ENCODE measurements at places on chromosomes 2 and 18.

DNA sequence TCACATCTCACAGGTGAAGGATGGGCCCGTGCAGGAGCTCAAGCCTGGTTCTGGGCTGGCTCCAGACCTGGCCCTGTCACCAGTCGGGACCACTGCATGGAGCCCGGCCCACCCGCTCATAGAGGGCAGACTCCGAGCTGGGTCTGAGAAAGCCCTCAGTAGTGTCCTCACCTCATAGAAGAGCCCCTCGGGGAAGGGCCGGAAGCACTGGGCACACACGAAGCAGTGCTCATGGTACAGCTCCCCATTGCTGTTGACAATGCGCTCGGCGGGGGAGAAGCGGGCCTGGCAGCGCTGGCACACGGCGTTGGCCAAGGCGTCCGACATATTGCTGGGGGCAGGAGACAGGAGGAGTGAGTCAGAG is 11.3 kb downstream of the GPR17 start:
- H3K36me3 ChIP-seq: no peaks in the 10 kb centered on the region
- no peak overlapping the region for H3K27ac ChIP-seq
- no peak for DNase-seq
- peaks cover 7% of the 10 kb centered on the region for H3K4me1 ChIP-seq

GRCh38 chr2:48417856-48418838 is 111.8 kb upstream of the STON1 start:
- no peak for DNase-seq
- H3K27me3 ChIP-seq: peaks cover 5% of the 10 kb centered on the region
- H3K36me3 ChIP-seq: no peaks in the 10 kb centered on the region

DNA sequence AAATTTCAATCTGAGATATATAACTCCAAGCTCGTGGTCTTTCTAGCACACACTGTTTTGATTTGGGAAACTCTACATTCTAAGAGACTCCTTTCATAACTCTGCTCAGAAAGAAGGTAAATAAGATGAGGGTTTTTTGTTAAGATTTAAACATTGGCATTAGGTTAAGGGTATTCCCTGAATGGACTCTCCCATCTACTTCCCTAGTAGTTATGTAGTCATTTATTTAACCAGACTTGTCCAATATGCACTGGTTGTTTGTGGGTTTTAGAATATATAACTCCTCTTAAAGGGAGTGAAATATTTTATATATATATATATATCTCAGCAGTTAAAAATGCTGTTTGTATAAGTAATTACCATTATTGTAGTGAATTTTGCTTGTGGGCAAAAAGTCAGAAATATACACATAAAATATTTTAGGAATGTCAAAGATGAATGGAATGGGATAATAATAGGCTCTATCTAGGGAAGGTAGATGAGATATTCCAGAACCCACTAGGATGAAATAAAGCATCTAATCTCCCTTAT is 61.5 kb upstream of the WDR75 start:
- no peak overlapping the region for H3K27ac ChIP-seq
- no peak for DNase-seq
- H3K4me3 ChIP-seq: no peak overlapping the region
- H3K4me1 ChIP-seq: no peaks in the 10 kb centered on the region
- no peaks in the 10 kb centered on the region for H3K36me3 ChIP-seq

- peaks cover 23% of the 10 kb centered on the region for H3K4me1 ChIP-seq
- peak overlapping the region; percentile 94 for H3K27ac ChIP-seq
- peak overlapping the region; percentile 99 for H3K4me3 ChIP-seq
- H3K27me3 ChIP-seq: peaks cover 37% of the 10 kb centered on the region
- no peaks in the 10 kb centered on the region for H3K36me3 ChIP-seq
- DNase-seq: peak; percentile 56
These were observed 4.4 kb downstream of the EVX2 start for GRCh38 chr2:176079285-176079830.

DNA sequence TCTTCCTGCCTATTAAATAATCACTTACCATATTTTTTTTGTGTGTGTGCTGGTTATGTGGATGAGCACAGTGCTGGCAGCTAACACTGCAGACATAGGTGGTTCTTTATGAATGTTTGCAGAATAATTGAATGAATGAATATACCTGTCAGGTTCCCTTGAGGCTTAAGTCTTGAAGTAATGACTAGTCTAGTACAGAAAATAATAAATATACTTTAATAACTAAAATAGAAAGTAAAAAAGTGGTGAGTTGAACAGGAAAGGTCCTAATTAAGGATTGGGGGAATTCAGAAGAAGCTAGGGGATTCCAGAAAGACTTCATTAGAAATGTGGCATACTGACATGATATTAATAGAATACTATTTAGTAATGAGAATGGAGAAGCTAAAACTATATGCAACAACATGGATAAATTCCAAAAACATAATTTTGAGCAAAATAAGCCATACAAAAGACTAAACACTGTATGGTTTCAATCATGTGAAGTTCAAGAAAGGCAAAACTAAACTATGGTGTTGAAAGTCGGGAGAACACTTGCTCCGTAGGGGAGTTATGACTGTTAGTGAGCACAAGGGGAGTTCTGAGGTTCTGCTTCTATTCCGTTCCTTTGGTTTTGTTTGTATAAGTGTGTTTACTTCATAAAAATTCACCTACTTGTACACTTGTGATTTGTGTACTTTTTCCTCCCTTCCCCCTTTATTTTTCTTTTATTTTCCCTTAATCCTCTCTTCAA is 464.6 kb downstream of the MTX2 start:
- H3K27me3 ChIP-seq: no peaks in the 10 kb centered on the region
- no peak overlapping the region for H3K27ac ChIP-seq
- no peaks in the 10 kb centered on the region for H3K36me3 ChIP-seq
- no peak overlapping the region for H3K4me3 ChIP-seq

DNA sequence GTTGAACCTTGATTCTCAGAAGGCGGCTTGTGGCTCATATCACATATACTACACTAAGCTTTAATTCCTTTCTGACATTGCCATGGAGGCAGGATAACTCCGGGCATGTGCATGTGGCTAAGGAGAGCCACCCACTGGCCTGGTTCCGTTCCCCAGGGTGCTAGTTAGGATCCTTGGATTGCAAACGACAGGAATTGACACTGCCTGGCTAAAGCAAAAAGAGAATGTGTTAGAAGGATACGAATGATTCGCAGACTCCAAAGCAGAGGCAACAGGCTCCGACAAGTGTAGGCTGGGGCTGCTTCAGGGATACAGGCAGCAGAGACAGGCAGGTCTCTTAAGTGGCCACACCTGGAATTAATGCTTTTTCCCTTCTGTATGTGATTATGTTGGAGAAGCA is 71.4 kb upstream of the LYPD6B start:
- H3K27ac ChIP-seq: peak overlapping the region; percentile 88
- DNase-seq: no peak
- H3K27me3 ChIP-seq: peaks cover 19% of the 10 kb centered on the region
- H3K4me1 ChIP-seq: peaks cover 71% of the 10 kb centered on the region
- peak overlapping the region; percentile 81 for H3K4me3 ChIP-seq
- H3K36me3 ChIP-seq: peaks cover 13% of the 10 kb centered on the region

DNA sequence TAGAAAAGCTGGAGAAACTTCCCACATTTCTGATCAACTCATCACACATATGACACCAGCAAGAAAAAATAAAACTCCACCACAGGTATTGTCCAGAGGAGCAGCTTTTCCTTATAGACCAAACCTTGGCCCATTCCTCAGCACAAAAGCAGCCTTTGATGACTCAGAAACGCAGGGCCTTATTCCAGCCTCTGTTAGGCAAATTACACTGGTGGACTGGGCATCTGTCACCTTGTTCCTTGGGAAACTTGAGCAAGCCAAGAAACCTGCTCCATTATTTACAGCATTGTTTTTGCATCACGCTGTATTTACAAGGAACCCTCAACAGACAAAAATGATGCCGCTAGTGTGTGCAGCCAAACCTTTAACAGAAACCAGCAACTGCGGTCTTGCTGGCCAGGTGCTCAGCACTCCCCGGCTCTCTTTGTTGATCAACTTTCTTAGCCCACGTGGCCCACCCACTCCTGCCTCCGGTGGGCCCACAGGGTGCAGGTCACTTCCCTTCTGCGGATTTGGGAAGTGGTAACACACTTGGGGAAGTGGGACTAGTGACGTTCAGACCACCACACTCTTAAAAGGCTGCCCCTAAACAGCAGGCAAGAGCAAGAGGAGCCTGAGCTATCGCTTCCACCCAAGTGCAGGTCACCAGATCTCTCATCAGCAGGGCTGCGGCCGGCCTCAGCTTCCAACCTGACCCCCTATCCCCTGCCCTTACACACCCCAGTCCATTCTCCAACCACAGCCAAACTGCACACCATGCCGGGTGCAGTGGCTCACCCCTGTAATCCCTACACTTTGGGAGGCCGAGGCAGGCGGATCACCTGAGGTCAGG is 1.5 kb downstream of the AP1S3 start:
- H3K4me1 ChIP-seq: no peaks in the 10 kb centered on the region
- no peaks in the 10 kb centered on the region for H3K36me3 ChIP-seq
- no peak overlapping the region for H3K27ac ChIP-seq
- DNase-seq: no peak
- H3K4me3 ChIP-seq: peak overlapping the region; percentile 94
- peaks cover 2% of the 10 kb centered on the region for H3K27me3 ChIP-seq

GRCh38 chr2:138724327-138724726 is 55.9 kb downstream of the NXPH2 start:
- no peaks in the 10 kb centered on the region for H3K36me3 ChIP-seq
- no peak overlapping the region for H3K4me3 ChIP-seq
- no peaks in the 10 kb centered on the region for H3K4me1 ChIP-seq

- H3K27me3 ChIP-seq: no peaks in the 10 kb centered on the region
- H3K27ac ChIP-seq: no peak overlapping the region
- no peaks in the 10 kb centered on the region for H3K4me1 ChIP-seq
- no peak for DNase-seq
These were observed 407.2 kb downstream of the PTPRM start for GRCh38 chr18:7974200-7974874.

- DNase-seq: no peak
- H3K36me3 ChIP-seq: no peaks in the 10 kb centered on the region
- no peak overlapping the region for H3K27ac ChIP-seq
- peaks cover 4% of the 10 kb centered on the region for H3K27me3 ChIP-seq
These were observed 1346.8 kb upstream of the PIK3C3 start for GRCh38 chr18:40608226-40608625.

DNA sequence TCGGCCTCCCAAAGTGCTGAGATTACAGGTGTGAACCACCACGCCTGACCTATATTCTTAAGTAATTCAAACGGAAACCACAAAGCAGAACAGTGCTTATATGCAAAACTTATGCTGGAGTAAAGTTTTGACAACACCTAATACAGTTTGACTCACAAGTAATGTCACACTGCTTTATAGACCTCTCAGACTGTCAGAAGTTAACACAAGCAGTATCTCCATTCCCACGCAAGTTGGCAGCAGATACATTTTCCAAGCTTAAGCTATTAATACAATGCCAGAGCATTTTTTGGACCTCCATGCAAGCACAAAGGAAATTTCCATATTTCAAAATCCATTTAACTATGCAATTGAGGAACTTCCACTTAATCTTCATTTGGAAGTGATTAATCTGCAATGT is 21.0 kb upstream of the SANBR start:
- H3K4me3 ChIP-seq: no peak overlapping the region
- no peaks in the 10 kb centered on the region for H3K4me1 ChIP-seq
- no peak overlapping the region for H3K27ac ChIP-seq
- H3K27me3 ChIP-seq: no peaks in the 10 kb centered on the region
- DNase-seq: no peak
- H3K36me3 ChIP-seq: no peaks in the 10 kb centered on the region

DNA sequence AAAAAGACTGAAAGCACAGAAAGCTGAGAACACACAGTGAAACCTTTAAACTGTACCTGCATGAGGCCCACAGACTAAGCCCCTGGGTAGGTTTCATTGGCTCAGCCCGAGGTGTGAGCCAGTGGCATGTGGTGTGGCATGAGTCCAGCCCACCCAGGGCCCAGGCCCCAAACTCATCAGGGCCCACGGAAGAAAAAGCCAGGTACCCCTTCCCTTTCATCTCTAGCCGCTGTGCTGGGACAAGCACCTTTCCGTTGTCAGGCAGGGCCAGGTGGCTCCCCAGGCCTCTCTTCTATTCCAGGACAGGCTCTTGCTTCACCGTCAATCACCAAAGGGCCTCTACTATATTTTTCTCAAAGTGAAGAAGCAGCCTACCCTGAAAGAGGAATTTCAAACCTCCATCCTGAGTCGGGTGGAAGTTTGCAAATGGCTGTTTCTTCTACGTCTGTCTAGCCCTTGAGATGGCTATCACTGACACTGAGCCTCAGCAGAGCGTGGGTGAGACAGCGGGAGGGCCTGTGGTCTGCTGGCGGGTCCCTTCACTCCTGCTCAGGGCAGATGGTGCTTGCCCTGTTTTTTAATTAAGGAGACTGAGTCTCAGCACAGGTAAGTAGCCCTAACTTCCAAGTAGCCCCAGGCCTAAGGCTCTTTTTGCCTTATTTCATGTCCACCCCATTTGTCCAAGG is 8.6 kb downstream of the DNAJB2 start:
- peaks cover 12% of the 10 kb centered on the region for H3K4me1 ChIP-seq
- no peaks in the 10 kb centered on the region for H3K36me3 ChIP-seq
- no peak overlapping the region for H3K27ac ChIP-seq
- DNase-seq: no peak
- H3K27me3 ChIP-seq: no peaks in the 10 kb centered on the region

DNA sequence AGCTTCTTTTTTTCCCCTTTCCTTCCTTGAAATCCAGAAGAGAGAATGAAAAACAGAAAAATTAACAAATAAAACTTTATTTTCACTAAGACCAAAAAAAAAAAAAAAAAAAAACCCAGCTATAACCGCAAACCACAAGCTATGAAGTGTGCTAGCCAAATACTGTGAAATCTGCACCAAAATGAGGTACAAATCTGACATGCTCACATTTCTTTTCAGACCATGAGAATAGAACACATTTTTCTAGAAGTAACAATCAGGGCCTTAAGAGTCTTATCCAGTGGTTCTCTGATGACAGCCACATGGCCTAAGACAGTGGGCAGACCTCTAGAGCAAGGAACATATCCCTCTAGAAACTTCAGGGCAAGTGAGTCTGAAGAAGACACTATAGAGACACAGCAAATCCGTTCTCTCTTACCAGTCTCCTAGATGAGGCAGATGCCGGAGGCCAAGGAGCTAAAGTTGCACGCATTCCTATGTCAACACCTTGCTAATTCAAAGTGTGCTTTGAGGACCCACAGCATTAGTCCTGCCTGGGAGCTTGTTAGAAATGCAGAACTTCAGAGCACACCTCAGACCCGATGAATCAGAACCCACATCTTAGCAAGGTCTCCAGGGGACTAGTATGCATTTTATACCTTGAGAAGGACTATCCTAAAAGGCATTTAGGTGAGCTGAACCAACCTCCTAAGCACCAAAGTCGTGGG is 317.1 kb downstream of the MYCN start:
- DNase-seq: no peak
- no peak overlapping the region for H3K4me3 ChIP-seq
- no peaks in the 10 kb centered on the region for H3K36me3 ChIP-seq
- H3K27me3 ChIP-seq: no peaks in the 10 kb centered on the region
- H3K4me1 ChIP-seq: no peaks in the 10 kb centered on the region

- no peaks in the 10 kb centered on the region for H3K36me3 ChIP-seq
- H3K27ac ChIP-seq: no peak overlapping the region
- H3K4me1 ChIP-seq: no peaks in the 10 kb centered on the region
- no peak for DNase-seq
- no peaks in the 10 kb centered on the region for H3K27me3 ChIP-seq
- no peak overlapping the region for H3K4me3 ChIP-seq
These were observed 13.6 kb downstream of the CLUL1 start for GRCh38 chr18:610214-610928.
